MCF 10A (cell line): ENCODE measurements at places on chromosomes 3 and 15. TPM values are rescaled to one million over a fixed set of nuclear protein-coding genes. Genes with fewer than 3 reads are reported as not detected.

GRCh38 chr3:24578324-24578723 lies 83.7 kb upstream of the THRB start:
- no peaks in the 10 kb centered on the region for H3K4me1 ChIP-seq
- no peak overlapping the region for H3K27ac ChIP-seq
- no peaks in the 10 kb centered on the region for H3K36me3 ChIP-seq
- no peak for DNase-seq
- no peak overlapping the region for H3K4me3 ChIP-seq
- H3K27me3 ChIP-seq = no peaks in the 10 kb centered on the region

C2CD4B gene
- total RNA-seq = not detected in 2 replicates

GRCh38 chr3:100662113-100662823 lies 47.0 kb upstream of the TFG start:
- no peaks in the 10 kb centered on the region for H3K36me3 ChIP-seq
- no peaks in the 10 kb centered on the region for H3K27me3 ChIP-seq
- H3K4me1 ChIP-seq = peaks cover 12% of the 10 kb centered on the region
- no peak overlapping the region for H3K4me3 ChIP-seq
- DNase-seq = peak; percentile 11

- DNase-seq = no peak
- no peaks in the 10 kb centered on the region for H3K36me3 ChIP-seq
- no peak overlapping the region for H3K27ac ChIP-seq
- no peak overlapping the region for H3K4me3 ChIP-seq
- no peaks in the 10 kb centered on the region for H3K4me1 ChIP-seq
- H3K27me3 ChIP-seq = no peaks in the 10 kb centered on the region
Measured at GRCh38 chr3:194852345-194852744, 166.7 kb downstream of the FAM43A start.

NMNAT3 gene
- 1.0 and 1.9 TPM in 2 replicates for total RNA-seq

GOLGA6L4 gene
- total RNA-seq = 1.9 and 2.3 TPM in 2 replicates

DNA sequence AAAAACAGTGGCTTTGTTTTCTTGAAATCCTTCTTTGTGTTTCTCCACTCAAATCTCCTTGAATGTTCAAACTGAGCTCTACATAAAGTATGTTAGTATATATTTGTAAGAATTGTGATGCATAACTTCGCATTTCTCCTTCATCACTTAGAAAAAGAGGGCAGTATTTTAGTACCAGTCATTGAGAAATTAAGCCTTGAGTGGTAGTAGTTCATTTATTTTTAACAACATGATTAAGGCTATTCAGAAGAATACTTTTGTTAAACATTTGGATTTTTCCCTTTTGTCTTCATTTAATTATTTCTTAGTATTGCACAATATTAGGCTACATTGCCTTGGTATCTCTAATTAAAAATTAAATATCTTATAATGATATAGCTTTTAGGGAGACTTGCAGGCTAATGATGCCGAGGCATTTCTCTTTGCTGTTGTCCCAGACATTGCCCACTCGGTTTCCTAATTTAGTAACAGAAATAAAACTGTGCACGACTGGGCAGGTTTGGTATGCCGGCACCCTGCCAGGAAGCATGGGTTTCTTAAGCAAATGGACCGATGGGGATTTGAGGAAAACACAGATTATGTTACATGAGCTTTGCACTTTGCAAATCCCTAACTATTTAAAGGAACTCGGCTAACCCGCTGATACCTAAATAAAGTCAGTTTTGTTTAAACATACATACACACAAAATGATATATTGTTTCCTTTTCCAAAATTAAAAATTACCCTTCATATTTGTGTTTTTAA lies 54.7 kb downstream of the LRRC28 start:
- H3K4me1 ChIP-seq = peaks cover 16% of the 10 kb centered on the region
- no peak overlapping the region for H3K4me3 ChIP-seq
- H3K36me3 ChIP-seq = no peaks in the 10 kb centered on the region

DNA sequence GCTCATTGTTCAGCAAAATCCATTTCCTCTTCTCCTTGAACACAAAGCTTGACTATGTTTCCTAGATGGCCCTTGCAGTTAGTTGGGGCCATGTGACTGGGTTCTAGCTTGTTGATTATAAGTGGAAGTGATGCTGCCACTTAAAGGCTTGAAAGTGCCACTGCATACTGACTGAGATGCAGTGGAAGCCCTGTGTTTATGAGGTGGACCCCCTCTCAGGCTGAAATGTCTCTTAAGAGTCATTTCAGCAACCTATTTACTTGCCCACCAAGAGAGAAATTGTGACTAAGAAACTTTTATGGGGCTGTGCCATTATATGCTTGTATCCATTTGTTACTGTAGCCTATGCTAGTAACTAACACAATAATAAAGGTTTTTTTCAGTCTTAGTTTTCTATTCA lies 8.4 kb upstream of the ANP32A start:
- H3K27ac ChIP-seq = no peak overlapping the region
- no peaks in the 10 kb centered on the region for H3K4me1 ChIP-seq
- H3K27me3 ChIP-seq = no peaks in the 10 kb centered on the region
- peak; percentile 40 for DNase-seq

DNA sequence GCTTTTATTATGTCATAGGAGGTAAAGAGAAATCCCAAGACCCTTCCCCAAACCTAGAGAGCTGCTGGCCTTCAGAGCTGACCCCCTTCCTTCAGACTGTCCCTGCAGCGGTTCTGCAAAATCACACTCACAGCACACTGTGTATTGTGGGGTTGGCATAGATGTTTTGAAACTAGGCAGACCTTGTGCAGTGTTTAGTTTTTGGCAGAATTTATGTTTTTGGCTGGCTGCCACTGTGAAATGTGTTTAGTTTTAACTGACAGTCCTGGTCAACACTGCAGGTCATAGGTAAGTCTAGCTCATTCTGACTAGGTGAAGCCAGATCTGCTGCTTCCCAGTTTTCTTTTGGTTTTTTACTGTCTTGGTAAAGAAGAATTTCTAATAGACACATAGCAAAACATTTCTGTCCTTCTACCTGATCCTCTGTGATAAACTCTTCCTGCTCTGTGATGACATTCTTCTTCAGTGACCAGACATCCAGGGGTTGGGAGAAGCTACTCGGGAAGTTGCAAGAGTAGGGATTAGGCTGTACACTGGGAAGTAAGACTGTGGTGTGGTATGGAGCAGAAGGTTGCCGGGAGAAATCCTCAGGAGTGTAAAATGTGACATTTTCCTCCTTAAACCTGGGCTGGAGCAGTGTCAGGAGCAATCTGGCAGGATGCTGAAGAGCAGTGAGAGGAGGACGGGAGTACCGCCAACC lies 209.6 kb upstream of the MCTP2 start:
- no peak overlapping the region for H3K4me3 ChIP-seq
- H3K4me1 ChIP-seq = peaks cover 12% of the 10 kb centered on the region
- H3K36me3 ChIP-seq = no peaks in the 10 kb centered on the region

SYNPR gene
- not detected in 2 replicates for total RNA-seq

IQCF5 gene
- total RNA-seq = not detected in 2 replicates

- peaks cover 22% of the 10 kb centered on the region for H3K36me3 ChIP-seq
- peak overlapping the region; percentile 75 for H3K27ac ChIP-seq
- no peaks in the 10 kb centered on the region for H3K27me3 ChIP-seq
- DNase-seq = peak; percentile 28
- H3K4me3 ChIP-seq = peak overlapping the region; percentile 78
Measured at GRCh38 chr15:78438619-78439285, 736 bp downstream of the IREB2 start.

GRCh38 chr3:83662381-83662960 lies 1296.3 kb upstream of the CADM2 start:
- no peak overlapping the region for H3K4me3 ChIP-seq
- peaks cover 4% of the 10 kb centered on the region for H3K4me1 ChIP-seq
- H3K27me3 ChIP-seq = no peaks in the 10 kb centered on the region
- no peak for DNase-seq
- no peaks in the 10 kb centered on the region for H3K36me3 ChIP-seq

GRCh38 chr3:139534992-139535879 lies 4.3 kb downstream of the RBP1 start:
- H3K27me3 ChIP-seq = no peaks in the 10 kb centered on the region
- H3K36me3 ChIP-seq = peaks cover 6% of the 10 kb centered on the region
- DNase-seq = peak; percentile 50
- peak overlapping the region; percentile 90 for H3K27ac ChIP-seq
- H3K4me3 ChIP-seq = peak overlapping the region; percentile 20

- no peak for DNase-seq
- H3K36me3 ChIP-seq = peaks cover 4% of the 10 kb centered on the region
- no peak overlapping the region for H3K4me3 ChIP-seq
- peaks cover 45% of the 10 kb centered on the region for H3K27me3 ChIP-seq
- H3K27ac ChIP-seq = no peak overlapping the region
Measured at GRCh38 chr3:112973325-112974177, 1.4 kb downstream of the CD200R1 start.

- no peaks in the 10 kb centered on the region for H3K36me3 ChIP-seq
- no peaks in the 10 kb centered on the region for H3K27me3 ChIP-seq
- DNase-seq = no peak
- no peaks in the 10 kb centered on the region for H3K4me1 ChIP-seq
- no peak overlapping the region for H3K4me3 ChIP-seq
Measured at GRCh38 chr3:18729671-18730070, 304.5 kb upstream of the SATB1 start.

DNA sequence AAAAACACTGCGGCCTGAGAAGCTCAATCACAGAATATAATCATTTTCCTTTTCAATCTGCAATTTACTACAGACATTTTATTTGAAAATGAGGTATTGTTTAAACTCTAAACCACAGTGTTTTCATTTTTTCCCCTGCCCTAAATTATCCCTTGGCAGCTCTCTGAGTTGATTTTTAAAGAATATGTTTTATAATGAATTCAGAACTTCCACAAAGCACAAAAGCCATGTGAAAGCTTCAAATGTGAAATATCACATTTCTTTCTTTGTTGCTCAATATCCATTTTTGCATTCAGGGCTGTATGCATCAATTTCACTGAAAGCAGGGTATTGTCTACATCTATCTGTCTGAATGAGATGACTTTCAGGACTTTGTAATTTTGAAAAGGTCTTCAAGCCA lies 813.6 kb upstream of the ALCAM start:
- no peak for DNase-seq
- no peak overlapping the region for H3K27ac ChIP-seq
- peaks cover 4% of the 10 kb centered on the region for H3K4me1 ChIP-seq
- no peaks in the 10 kb centered on the region for H3K27me3 ChIP-seq
- H3K4me3 ChIP-seq = no peak overlapping the region
- no peaks in the 10 kb centered on the region for H3K36me3 ChIP-seq

GRCh38 chr3:192408007-192408646 lies 319.2 kb downstream of the FGF12 start:
- H3K27ac ChIP-seq = no peak overlapping the region
- peaks cover 39% of the 10 kb centered on the region for H3K27me3 ChIP-seq
- peak overlapping the region; percentile 59 for H3K4me3 ChIP-seq
- H3K4me1 ChIP-seq = peaks cover 7% of the 10 kb centered on the region
- H3K36me3 ChIP-seq = no peaks in the 10 kb centered on the region
- DNase-seq = no peak

AQP9 gene
- 0.09 TPM in 1 of 2 replicates, not detected in the other for total RNA-seq

DNA sequence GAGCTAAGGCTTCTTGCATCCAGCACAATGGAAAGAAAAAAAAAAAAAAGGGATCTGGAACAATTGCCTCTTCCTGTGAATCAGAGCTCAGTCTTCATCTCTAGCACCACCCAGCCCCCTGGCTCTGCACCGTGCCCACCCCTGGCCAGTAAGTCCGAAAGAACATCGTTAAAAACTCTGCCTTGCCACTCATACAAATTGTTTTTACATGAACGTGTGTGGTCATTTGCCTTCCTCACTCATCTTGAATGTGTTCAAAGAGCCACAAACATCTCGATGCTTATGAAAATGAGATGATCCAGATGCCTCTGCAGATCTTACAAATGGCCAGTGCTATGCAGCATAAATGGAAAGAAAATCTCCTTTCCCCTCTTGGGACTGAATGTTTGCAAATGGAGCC lies 400.0 kb upstream of the PPP2R3A start:
- H3K4me1 ChIP-seq = no peaks in the 10 kb centered on the region
- no peak overlapping the region for H3K4me3 ChIP-seq
- DNase-seq = no peak
- H3K27me3 ChIP-seq = no peaks in the 10 kb centered on the region

DNA sequence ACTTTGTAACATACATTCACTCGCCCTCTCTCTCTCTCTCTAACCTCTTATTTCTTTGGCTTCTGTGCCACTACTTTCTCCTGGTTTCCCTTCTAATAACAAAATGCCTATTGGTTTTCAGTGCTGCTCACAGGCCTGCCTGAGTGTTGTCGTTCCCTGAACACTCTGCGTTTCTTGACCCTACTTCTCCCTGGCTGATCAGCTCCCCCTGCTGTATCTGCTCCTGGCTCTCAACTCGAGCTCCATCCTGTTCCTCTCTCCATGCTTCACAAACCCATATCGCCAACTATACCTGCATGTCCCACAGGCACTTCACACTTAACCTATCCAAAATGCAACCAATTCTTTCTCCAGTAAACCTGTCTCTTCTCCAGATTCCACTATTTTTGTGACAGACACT lies 111.4 kb downstream of the OPA1 start:
- no peak overlapping the region for H3K4me3 ChIP-seq
- no peak overlapping the region for H3K27ac ChIP-seq
- H3K4me1 ChIP-seq = no peaks in the 10 kb centered on the region
- DNase-seq = no peak
- no peaks in the 10 kb centered on the region for H3K27me3 ChIP-seq

DNA sequence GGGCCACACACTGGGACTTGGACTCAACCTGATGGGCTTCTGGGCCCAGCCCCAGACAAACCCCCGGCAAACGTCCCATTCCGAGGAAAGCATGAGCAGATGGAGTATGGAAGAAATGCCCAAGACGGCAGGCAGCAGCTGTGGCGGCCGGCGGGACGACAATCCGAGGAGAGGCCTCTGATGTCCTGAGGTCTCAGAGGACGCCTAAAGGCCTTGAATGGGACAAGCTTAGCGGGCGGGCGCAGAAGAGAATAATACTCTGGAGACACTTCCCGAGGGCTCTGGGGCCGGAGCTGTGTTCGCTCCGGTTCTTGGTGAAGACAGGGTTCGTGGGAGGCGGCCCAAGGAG lies 482 bp upstream of the OGG1 start:
- DNase-seq = no peak
- H3K27ac ChIP-seq = peak overlapping the region; percentile 84
- no peaks in the 10 kb centered on the region for H3K27me3 ChIP-seq
- peaks cover 17% of the 10 kb centered on the region for H3K4me1 ChIP-seq
- peak overlapping the region; percentile 83 for H3K4me3 ChIP-seq

DNA sequence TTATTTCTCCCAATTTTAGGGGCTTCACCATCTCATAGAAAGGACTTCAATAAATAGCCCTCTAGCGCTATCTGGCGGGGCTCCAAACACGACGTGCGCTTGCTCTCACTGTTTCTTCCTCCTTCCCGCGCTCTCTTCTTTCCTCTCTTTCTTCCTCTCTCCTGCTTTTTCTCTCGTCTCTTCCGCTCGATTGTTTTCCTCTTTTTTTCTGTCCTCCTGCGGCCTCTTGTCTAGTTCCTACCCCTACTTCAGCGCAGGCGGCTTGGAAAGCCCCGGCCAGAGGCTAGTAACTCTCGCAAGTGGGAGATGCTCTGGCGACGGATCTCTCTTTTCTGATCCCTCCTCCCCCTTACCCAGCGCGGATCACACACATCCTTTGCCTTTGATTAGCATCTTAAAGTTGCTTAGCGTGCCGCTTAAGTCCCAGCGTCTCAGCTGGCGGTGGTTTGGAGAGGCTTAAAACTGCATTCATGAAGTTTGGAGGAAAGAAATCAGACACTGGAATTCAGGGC lies 6.2 kb upstream of the MEIS2 start:
- H3K27me3 ChIP-seq = no peaks in the 10 kb centered on the region
- no peak overlapping the region for H3K27ac ChIP-seq
- no peaks in the 10 kb centered on the region for H3K36me3 ChIP-seq
- no peak for DNase-seq
